ENCODE measurements at places on chromosomes 5 and 9.

DNA sequence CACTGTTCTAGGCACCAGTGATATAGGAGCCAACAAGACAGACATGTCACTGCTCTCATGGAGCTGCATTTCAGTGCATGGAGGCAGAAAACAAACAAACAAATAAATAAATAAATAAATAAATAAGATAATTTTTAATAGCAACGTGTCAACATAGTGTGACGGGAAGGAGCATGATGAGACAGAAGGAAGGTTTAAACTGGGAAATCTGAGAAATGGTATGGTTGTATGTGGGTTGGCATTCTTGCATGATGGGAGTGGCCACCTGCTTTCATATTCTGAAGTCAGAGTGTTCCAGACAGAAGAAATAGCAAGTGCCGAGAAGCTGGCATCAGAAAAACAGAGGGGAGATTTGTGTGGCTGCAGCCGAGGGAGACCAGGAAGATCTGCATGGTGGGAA, at the start of gene PCA3:
TSS of gene PCA3 (plus strand) at position 301 of the 400 bp plus-strand sequence.
- DNase-seq = no peak

DNA sequence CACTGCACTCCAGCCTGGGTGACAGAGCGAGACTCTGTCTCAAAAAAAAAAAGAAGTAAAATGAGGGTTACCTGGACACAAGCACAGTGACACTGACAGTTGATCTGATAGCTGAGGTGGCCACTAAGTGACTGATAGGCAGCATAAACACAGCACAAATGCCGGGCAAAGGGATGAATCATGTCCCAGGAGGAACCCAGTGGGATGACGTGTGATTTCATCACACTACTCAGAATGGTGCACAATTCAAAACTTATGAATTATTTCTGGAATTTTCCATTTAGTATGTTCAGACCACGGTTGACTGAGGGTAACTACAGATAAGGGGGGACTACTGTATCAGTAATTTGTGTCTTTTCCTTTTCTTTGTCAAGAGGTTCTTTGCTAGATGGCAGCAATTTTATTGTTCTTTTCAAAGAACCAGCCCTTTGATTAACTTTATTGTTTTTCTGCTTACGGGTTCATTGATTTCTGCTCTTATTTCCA, 34.3 kb upstream of the RNF130 start:
- DNase-seq = no peak

GRCh38 chr9:31347082-31347617, 1037.3 kb upstream of the ACO1 start:
- no peak for DNase-seq

DNA sequence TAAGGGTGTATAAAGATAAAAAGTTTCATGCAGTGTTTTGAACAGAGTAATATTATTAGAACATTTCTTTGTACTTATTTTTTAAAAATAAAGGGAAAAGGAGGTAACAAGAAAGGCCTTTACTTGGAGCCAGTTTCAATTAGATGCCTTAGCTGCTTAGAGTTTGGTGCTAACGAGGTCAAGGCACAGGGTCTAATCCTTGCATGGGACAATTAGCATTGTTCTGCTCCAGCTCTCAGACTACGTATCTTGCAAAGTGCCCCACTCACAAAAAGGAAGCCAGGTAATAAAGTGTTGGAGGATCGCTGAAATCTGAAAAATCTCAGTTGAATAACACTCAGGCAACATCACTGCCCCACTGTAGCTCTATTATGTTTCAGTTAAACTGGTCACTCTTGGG, 2011.3 kb downstream of the EFNA5 start:
- no peak for DNase-seq

- DNase-seq = no peak
Observed at GRCh38 chr9:134380542-134381271, 54.5 kb downstream of the RXRA start.

DNA sequence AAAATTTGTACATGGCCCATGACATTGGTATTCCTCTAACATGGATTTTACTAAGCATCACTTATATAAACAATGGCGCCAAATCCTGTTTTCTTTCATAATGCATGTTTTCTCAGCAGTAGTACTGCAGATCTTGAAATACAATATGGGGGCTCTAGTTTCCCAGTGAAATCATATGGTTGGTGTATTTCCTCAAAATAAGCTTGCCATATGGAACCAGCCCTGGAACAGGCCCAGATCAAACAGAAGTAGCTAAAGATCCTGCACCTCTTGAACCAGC, 163.9 kb downstream of the ZNF608 start:
- DNase-seq = no peak

DNA sequence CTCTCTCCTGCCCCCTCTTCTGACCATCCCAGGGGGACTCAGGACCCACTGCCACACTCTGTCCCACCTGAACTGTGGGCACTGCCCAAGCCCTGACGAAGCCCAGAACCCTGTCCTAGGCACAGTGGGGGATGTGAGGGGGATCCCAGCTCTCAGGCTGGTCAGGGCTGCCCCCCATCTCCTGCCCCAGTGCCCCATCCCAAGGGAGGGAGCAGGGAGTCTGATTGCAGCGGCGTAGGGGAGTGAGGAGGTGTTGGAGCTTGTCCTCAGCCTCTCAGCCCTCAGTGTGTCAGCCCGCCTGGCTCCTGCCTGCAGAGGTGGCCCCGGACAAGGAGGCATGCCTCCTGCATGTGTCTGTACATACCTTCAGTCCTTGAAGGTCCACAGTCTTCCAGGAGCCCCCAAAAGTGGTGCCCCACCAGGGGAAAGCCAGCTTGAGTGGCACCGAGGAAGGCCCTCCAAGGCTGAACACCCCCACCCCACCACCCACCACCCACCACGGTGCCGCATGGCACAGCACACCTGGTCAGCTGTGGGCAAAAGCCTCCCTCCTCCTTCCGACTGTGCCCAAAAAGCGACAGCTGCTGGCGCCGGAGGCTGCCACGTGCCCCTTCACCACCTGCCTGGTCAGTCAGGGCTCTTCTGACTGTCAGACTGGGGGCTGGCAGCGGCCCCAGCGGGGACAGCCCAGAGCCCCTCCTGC, 930 bp downstream of the SARDH start:
- no peak for DNase-seq

GRCh38 chr9:12879961-12880360, 105.1 kb downstream of the LURAP1L start:
- no peak for DNase-seq

DNA sequence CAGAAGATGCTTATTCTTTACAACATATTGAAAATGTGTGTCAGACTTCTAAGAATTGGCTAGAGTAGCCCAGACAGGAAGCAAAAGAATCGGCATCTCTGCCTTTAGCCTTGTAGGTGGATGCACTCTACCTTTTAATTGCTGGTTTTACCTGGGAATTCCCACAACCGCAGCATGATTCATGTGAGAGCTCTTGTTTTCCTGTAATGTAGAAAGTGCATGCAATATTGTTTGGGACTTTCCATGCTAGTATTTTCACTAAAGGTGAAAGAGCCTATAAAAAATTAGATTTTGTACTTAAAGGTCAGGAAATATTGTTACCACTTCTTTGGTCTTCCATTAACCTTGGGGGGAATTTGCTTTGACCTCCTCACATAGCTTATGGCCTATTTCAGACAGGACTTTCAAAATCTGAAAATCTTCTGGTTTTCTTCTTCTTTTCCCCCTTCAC, 89.8 kb downstream of the NTRK2 start:
- DNase-seq = no peak

- DNase-seq = no peak
Observed at GRCh38 chr5:68214482-68215207, 911 bp upstream of the PIK3R1 start.

DNA sequence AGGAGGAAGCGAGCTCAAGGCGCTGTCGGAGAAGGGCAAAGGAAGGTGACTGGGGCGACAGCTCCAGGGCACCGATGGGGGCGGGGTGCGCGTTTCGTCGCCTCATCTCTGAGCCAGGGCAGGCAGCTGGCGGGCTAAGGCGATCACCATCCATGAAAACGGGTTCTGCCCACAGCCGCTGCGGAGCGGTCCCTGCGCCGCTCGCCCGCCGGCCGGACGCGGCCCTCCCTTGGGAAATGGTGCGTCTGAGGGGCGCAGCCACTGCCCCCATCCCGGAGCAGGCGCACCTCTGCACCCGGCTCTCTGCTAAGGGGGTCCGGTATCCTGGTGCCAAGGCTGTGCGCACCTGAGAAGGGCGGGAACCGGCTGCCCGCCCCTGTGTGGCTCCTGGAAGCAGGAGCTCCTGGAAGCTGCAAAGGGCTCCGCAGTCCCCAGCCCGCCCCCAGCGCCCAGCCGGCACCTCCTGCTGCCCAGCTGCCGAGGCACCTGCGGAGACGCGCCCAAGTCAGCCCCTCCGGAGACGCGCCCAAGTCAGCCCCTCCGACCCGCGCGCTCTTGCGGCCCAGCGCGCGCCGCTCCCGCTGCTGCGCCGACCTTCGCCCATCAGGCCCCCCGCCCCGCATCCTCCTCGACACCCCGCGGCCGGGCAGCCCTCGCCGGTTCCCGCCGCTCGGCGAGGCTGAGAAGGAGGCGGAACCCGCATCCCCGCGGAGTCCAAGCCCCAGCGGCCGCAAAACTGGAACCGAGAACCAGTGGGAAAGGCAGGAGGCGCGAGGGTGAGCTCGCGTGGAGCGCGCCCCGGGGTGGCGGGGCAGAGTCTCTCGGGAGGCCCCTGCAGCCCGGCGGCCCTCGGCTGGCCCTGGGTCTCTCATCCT, 757 bp downstream of the ANKRD34B start:
- DNase-seq = no peak

- no peak for DNase-seq
Observed at GRCh38 chr9:81850724-81851123, 77.5 kb upstream of the SPATA31D4 start.

DNA sequence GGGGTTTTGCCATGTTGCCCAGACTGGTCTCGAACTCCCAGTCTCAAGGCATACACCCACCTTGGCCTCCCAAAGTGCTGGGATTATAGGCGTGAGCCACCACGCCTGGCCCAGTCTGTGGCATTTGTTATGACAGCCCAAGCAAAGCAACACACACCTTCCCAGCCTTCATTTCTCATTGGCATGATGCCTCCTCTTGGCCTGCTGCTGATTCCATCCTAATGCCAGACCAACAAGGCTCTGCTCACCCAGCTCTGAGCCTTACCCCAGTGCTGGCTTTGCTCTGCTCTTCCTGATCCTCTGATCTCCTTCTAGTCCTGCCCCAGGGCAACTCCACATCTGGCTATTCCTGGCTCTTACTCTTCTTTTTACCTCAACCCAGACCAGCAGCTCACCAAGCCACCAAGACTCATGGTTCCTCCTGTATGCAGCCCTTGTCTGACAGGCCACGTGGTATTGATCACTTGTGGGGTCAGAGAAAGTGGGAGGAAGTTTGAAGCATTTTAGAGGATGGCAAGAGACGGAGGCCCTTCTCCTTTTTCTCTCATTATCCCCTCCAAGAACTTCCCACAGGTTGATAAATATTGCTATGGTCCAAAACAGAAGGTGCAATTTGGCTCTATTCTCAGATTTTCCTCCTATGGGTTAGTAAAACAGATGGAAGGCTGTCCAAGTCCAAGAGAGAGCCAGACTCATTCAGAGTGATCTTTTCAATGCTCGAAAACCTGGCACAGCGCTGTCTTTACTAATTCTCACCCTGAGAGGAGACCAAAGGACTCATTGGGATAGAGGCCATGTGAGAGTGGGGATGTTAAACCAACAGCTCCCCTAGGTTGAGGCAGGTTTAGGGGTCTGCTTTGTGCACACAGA, 958 bp downstream of the CD180 start:
- no peak for DNase-seq
